Muscle of arm (tissue), 14 donors: ENCODE measurements at places on chromosomes 2 and 18. TPM values are rescaled to one million over a fixed set of nuclear protein-coding genes. Genes with fewer than 3 reads are reported as not detected.

GRCh38 chr2:217535957-217536708 is 466.7 kb downstream of the TNS1 start:
- DNase-seq = no peak

Gene TUBB8B
- 0.16 TPM for polyA plus RNA-seq

Gene TNS1
- polyA plus RNA-seq = 132 TPM

DNA sequence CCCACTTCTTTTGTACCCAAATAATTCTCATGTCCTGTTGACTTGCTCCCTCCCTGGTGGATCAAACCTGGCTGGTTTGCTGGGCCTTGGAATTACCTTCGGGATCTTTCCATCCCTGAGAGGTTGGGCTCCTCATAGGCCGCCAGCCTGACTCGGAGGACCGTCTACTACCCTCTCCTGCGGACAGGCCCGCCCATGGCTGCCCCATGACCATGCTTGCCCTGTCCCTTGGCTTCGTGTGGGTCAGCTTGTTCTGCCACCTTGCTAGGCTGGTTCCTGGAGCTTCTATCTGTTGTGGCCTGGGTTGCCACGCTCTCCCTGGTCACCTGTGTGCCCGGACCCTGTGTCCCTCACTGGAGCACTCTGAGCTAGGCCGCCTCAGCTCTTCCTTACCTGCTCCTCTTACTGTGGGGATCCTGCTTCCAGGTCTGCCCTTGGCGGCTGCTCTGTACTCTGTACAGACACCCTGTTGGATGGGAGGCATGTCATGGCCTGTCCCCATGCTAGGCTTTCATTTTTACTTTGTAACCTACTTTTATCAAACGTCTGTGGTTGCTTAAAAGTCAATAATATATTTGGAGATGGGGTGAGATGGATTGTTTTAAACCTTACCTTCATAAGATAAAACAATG is 29.7 kb upstream of the FHL2 start:
- DNase-seq = no peak

- peak; percentile 54 for DNase-seq
These were observed at the start of gene NOL4 for GRCh38 chr18:34224423-34225217. Gene NOL4, minus strand, starts transcription at chr18:34224913. Its CDS starts 1,660 bp downstream, at chr18:34223253.

Gene PREB
- polyA plus RNA-seq = 33.6 TPM

DNA sequence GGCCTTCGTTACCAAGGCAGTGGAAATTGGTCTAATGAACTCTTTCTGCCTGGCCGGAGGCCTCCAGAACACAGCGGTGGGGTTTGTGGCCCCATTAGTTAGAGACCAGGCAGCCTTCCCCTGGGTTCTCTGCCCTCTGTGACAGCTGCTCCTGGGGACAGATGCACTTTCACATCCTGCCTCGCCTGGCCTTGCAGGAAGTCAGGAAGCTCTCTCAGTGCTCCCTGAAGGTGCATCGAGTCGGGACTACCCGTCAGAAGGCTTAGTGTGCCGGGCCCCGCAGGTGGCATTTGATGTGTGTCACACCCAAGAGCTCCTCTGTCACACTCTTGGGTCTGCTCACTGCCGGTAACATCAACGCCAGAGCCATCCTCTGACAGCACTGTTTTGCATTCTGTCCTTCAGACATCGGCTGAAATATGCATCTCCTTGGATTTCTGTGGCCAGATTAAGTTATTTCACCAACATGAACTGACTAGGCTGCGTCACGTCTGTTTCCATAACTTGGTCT is 158.3 kb downstream of the LDLRAD4 start:
- DNase-seq = no peak

DNA sequence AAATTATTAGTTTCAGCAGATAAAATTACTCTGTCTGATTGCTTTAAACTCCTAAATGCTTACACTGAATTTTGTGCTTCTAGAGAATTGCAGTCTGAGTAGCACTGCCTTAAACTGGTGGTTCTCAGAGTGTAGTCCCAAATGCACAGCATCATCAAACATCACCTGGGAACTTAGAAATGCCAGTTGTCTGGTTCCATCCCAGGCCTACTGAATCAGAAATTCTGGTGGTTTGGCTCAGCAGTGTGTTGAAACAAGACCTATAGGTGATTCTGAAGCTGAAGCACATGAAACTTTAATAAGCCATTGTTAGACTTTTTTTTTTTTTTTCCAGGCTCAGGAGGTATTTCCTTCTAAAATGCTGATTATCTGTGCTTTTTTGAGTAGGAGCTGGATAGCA is 22.0 kb downstream of the EPC2 start:
- DNase-seq = no peak

GRCh38 chr2:240637901-240638345 is 12.6 kb downstream of the GPR35 start:
- DNase-seq = no peak

Gene HRH4
- 0.11 TPM for polyA plus RNA-seq

Gene OSBPL6
- 8.2 TPM for polyA plus RNA-seq

DNA sequence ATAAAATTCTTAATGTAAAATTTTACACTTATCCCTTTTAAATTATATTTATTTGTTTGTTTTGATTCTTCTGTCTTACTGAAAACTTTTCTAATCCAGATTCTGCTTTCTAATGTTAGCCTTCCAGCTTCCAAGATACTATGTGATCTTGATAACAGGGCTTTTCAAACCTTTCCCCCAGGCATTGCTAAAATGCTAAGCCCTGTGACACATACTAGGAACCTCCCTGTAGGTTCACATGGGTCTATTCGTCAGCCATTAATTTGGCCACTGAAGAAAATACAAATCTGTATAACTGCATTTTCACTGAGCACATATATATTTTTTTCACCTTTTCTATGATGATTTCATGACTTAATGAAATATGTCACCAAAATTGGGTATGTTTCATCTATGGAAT is 92.8 kb upstream of the MAP4K3 start:
- no peak for DNase-seq

Gene PJVK
- polyA plus RNA-seq = 3.7 TPM

- no peak for DNase-seq
These were observed 76.5 kb upstream of the SLC35G4 start for GRCh38 chr18:11532758-11533512.

DNA sequence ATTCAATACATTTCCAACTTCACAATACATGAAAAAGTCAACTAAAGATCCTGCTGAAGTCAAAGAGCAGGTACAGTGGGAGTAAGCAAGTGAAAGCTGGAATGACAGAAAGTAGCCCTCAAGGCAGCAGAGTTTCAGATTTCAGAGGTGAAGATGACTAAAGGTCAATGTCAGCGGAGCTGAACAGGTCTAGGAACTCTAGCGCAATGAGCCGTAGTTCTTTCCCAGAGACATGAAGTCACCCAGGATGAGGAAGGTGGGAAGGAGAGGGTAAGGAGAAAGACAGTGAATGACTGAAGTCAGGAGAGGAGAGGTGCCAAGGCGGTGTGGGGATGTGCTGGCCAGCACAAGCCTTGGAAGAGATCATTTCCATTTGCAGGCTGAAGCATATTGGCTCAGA is 28.1 kb downstream of the PTPN2 start:
- DNase-seq = no peak

GRCh38 chr2:67050622-67051021 is 346.5 kb upstream of the ETAA1 start:
- no peak for DNase-seq

GRCh38 chr18:74534981-74535649 is 815 bp downstream of the CNDP1 start:
- DNase-seq = no peak

DNA sequence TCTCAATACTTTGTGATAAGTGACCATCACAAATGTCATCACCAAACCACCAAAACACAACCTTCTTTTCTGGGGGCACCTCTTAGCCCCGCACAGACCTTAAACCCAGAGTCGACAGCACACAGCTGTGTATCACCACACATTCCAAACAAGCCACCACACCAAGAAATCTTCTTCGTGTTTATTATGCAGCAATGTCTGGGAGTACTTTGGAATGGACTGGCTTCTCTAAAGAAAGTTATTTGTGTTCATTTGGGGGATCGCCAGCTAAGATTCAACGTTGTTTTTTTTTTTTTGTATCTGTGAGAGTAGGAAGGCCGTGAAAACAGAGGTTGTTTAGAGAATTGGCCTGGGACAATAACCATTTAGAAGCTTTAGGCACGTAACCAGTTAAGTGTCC is 1.1 kb upstream of the MTA3 start:
- no peak for DNase-seq

Gene NT5DC4
- not detected for polyA plus RNA-seq

Gene CYP27A1
- 14.9 TPM for polyA plus RNA-seq
